ENCODE measurements at places on chromosomes 16 and 17.
A peak's percentile ranks its signal among the peaks of the same experiment; 100 is the strongest.

GRCh38 chr16:30559690-30560089 lies 1.5 kb upstream of the ZNF764 start:
- DNase-seq, result no peak

GRCh38 chr17:17147821-17148220 lies 58.3 kb downstream of the PLD6 start:
- DNase-seq, result no peak

- no peak for DNase-seq
These were observed 1.2 kb downstream of the UBALD2 start for GRCh38 chr17:76266244-76266938.

GRCh38 chr16:73418691-73419090 lies 370.8 kb upstream of the ZFHX3 start:
- no peak for DNase-seq

DNA sequence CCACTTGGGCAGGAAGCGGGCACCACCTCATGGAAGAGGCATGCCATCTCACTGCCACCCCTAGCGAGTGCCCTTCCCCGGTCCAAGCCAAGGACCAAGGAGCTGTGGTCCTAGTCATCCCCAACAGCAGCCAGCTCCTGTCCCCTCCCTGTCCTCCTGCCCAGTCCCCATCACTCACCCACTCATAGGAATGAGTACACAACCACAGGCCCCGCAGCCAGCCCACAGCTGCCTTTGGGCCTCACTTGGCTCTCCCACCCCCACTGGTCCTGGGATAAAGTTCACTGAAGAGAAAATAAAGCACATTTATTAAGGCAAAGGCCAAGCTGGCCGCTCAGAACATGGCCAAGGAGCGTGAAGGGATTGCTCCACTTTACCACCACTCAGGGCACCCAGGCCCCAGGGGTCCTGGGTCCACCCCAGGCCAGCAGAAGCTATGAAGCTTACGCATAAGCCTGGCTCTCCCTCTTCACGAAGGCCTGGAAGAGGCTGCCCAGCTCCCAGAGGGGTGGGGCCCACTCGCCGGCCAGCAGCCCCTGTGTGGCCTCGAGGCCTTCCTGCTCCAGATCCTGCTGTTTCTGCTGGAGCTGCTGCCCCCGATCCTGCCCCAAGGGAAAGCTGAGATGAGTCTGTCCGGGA lies 3.6 kb downstream of the SCRN2 start:
- no peak for DNase-seq

DNA sequence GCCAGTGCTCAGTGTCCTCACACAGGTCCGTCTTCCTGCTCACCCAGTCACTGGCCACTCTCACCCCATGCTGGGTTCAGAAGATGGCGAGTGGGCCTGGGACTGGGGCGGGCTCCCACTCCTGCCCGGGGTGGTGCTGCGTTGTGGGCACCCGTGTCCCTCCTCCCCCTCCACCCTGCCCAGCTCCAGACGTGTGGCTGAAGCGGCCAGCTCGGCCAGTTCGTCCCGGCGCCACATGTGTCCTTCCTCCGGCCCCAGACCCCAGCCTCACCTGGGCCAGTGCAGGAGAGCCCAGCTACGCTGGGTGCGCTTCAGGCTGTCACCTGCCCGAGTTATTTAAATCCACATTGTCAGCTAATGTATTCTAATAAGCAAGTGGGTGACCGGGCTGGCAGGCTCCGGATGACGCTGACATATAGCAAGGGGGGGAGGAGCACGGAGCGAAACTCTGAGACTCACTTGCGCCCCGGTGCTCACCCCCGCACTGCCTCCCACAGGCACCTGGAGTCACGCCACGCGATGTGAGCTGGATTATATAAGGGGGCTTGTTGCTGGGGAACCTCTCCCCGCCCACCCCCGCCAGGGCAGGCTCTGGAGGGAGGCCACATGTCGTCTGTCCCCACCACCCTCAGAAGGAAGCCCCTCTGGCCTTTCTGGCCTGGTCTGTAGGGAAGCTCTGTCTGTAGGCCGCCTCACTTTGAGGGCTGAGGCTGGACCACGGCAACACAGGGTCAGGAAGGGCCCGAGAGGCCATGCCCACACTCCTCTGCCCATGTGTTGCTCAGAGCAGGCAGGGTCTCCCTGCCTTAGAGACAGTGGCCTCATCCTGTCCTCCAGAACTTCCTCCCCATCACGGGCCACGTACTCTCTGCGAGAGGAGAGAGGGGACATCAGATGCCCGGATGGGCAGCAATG lies 7.1 kb upstream of the BAIAP2 start:
- peak; percentile 39 for DNase-seq

DNA sequence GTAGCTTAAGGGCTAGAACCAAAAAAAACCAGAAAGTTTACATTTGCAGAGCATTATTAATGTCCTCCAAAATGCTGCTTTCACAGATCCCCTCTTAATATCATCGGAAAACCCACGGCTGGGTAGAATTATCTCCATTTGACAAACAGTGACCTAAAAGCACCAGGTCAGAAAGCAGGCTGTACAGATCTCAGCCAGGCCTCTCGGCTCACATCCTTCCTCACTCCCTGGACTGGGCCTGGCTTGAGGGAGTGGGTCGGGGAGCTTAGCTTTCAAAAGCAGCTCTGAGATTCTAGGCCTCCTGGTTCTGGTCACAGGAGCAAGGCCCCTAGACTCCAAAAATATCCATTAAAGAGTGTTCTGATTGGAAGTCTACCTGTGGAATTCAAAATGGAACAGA lies 9.1 kb upstream of the SLC12A3 start:
- no peak for DNase-seq

GRCh38 chr17:6569370-6570285 lies 13.3 kb upstream of the PITPNM3 start:
- DNase-seq, result no peak

Data from stimulated activated CD4-positive, alpha-beta T cell treated with anti-CD3 and anti-CD28 coated beads, Interleukin-12 subunit alpha, Interleukin-12 subunit beta, amount 100 ng/mL, for 4 hours (primary cell).